ENCODE measurements at places on chromosomes 6 and 20. TPM values are rescaled to one million over a fixed set of nuclear protein-coding genes. Genes with fewer than 3 reads are reported as not detected.

GRCh38 chr20:63409834-63410435 lies 48.8 kb upstream of the CHRNA4 start:
- H3K36me3 ChIP-seq = no peaks in the 10 kb centered on the region
- DNase-seq = no peak
- no peaks in the 10 kb centered on the region for H3K27me3 ChIP-seq
- H3K4me3 ChIP-seq = no peak overlapping the region
- H3K27ac ChIP-seq = no peak overlapping the region

DNA sequence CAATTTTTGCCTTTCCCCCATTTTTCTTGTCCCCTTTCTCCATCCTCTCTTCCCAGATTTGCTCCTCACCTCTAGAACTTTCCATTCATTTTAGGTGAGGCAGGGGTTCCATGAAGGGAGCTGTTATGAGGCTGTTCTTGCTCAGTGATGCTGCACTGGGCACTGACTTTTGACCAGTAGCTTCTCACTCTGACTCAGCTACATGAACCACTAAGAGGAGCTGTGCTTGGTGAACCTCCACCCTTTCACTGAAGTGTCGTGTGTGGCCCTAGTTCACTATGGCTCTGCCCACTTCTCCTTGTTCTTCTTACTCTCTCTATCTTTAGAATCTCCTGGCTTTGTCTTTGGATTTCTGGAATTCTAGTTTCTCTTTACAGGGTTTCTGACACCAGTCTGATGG lies 307.1 kb upstream of the RNF24 start:
- no peaks in the 10 kb centered on the region for H3K4me1 ChIP-seq
- peak; percentile 37 for DNase-seq
- H3K36me3 ChIP-seq = no peaks in the 10 kb centered on the region
- no peak overlapping the region for H3K27ac ChIP-seq
- H3K4me3 ChIP-seq = no peak overlapping the region
- H3K27me3 ChIP-seq = no peaks in the 10 kb centered on the region

- H3K27ac ChIP-seq = no peak overlapping the region
- DNase-seq = no peak
- H3K4me1 ChIP-seq = no peaks in the 10 kb centered on the region
- no peaks in the 10 kb centered on the region for H3K36me3 ChIP-seq
- H3K27me3 ChIP-seq = peaks cover 23% of the 10 kb centered on the region
- no peak overlapping the region for H3K4me3 ChIP-seq
These were observed 2.5 kb upstream of the SH3BGRL2 start for GRCh38 chr6:79628466-79629288.

DNA sequence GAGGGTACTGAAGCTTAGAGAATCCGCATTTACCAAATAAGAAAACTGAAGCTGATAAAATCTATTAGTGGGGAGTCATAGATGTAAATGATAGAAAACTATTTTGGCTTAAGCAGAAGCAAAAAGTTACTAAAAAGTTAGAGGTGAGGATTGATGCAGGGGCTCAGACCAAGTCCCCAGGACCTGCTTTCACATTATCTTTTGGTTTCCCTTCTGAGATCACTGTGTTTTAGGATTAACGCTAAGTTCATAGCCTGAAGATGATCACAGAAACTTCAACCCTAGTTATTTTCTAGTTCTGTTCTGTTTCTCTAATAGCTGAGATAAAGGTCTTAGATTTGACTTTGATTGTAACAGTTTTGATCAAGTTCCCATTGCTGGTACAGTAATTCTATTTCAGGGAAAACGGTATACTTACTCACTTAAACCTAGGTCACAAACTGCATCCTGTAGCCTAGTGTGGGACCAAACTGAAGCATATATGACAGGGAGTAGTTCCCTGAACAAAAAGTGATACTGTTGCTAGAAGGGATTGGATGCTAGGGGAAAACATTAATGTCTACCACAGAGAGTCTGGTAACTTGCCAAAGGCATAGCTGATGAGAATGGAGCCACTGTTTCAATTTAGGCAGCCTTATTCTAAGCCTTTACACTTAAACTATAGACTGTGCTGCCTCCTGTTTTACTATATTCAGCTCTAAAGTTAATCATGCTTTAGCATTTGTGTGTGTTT lies 13.1 kb downstream of the CYB5R4 start:
- H3K36me3 ChIP-seq = no peaks in the 10 kb centered on the region
- H3K4me3 ChIP-seq = no peak overlapping the region
- no peak for DNase-seq
- H3K4me1 ChIP-seq = peaks cover 19% of the 10 kb centered on the region

GRCh38 chr20:5864873-5865587 lies 85.3 kb downstream of the TRMT6 start:
- no peak overlapping the region for H3K4me3 ChIP-seq
- H3K27ac ChIP-seq = no peak overlapping the region
- H3K27me3 ChIP-seq = no peaks in the 10 kb centered on the region
- no peaks in the 10 kb centered on the region for H3K36me3 ChIP-seq
- H3K4me1 ChIP-seq = peaks cover 16% of the 10 kb centered on the region
- peak; percentile 64 for DNase-seq

The USP49 gene
- polyA plus RNA-seq = 0.70 TPM

DNA sequence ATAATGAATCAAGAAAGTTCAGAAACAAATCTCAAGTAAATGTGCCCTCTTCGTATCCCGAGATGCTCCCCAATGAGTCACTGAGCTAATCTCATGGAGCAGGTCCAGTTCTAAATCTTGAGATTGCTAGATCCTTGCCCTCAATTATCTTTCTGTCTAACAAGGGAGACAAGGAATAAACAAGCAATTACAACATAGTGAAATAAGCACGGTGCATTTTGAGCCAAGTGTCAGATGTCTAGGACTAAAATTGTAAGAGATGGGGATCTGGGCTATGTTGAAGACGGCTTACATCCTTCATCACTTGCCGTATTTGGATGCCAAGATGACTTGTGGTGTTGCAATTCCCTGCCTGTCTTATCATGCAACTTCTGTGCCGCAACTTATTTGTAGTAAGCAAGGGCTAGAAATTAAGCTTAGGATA lies 56.5 kb upstream of the ADGRF1 start:
- no peaks in the 10 kb centered on the region for H3K36me3 ChIP-seq
- no peak overlapping the region for H3K27ac ChIP-seq
- no peaks in the 10 kb centered on the region for H3K4me1 ChIP-seq
- no peaks in the 10 kb centered on the region for H3K27me3 ChIP-seq

DNA sequence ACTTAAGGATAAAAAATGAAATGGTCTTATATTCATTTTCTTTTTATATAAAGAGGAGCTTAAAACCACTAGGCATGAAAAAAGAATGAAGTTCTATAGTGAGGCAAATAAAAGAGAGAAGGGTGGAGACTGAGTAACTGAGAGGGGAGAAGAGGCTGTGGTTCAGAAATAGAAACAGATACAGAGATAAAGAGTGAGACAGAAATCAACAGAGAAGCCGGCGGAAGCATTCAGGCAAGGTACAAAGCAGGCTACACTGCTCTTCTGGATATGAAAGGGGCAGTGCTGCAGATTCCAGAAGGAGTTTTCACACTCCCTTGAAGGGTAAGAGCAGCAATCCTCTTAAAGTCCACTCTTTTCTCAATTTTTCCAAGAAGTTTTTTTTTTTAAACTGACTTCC lies 29.9 kb downstream of the NFATC2 start:
- no peak overlapping the region for H3K4me3 ChIP-seq
- no peak for DNase-seq
- H3K4me1 ChIP-seq = no peaks in the 10 kb centered on the region
- H3K36me3 ChIP-seq = no peaks in the 10 kb centered on the region

DNA sequence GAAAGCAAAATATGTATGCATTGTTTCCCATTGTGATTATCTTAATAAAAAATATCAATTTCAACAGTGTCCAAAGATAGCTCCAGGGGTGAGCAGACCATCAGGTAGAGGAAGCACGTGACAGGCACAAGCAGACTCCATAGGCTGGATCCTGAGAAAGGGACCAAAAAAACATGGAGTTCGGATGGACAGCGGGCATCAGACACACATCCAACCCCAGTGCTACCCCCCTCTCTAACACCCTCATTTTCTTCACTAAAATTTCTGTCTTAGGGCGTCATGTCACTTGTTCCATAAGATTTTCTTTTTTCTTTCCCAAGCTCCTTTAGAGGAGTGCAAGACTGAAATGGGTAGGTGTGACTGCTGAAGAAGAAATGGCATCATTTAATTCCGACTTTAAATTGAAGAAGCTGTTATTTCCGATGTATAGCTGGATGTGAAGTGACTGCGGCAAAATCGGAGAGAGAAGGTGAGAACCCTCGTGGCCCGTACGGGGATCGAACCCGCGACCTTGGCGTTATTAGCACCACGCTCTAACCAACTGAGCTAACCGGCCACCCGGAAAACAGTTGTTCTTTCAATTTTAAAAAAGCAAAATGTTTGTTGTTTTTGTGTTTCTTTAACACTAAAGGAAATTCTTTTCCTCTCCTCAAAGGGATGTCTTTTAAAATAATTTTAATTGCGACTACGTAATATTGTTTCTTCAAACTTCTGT lies 10.3 kb upstream of the PRSS16 start:
- 0 out of 2 replicates have a peak, but pooled peaks cover 10% of the 10 kb centered on the region for H3K27me3 ChIP-seq
- H3K27ac ChIP-seq = no peak overlapping the region
- peak overlapping the region; percentile 68 for H3K4me3 ChIP-seq
- peaks cover 4% of the 10 kb centered on the region for H3K4me1 ChIP-seq
- H3K36me3 ChIP-seq = no peaks in the 10 kb centered on the region
- DNase-seq = peak; percentile 62

GRCh38 chr6:169991913-169992312 lies 240.5 kb downstream of the ERMARD start:
- H3K4me3 ChIP-seq = no peak overlapping the region
- 0 out of 2 replicates have a peak, but pooled peaks cover 6% of the 10 kb centered on the region for H3K27me3 ChIP-seq
- DNase-seq = no peak
- H3K27ac ChIP-seq = no peak overlapping the region
- no peaks in the 10 kb centered on the region for H3K4me1 ChIP-seq
- H3K36me3 ChIP-seq = no peaks in the 10 kb centered on the region
